ENCODE measurements at places on chromosomes 5 and 9. TPM values are rescaled to one million over a fixed set of nuclear protein-coding genes. Genes with fewer than 3 reads are reported as not detected.
A peak's percentile ranks its signal among the peaks of the same experiment; 100 is the strongest.

PIP5KL1 gene
- total RNA-seq: 2.1 TPM

- no peak for DNase-seq
These were observed 56.6 kb downstream of the WHRN start for GRCh38 chr9:114448706-114449105.

- DNase-seq: no peak
These were observed 74.1 kb downstream of the IPO11 start for GRCh38 chr5:62486672-62487071.

PCDHGA2 gene
- not detected for total RNA-seq

- peak; percentile 51 for DNase-seq
These were observed 5.5 kb upstream of the AQP3 start for GRCh38 chr9:33452828-33453271.

GRCh38 chr9:105252405-105252756, 7.9 kb downstream of the SLC44A1 start:
- no peak for DNase-seq

DNA sequence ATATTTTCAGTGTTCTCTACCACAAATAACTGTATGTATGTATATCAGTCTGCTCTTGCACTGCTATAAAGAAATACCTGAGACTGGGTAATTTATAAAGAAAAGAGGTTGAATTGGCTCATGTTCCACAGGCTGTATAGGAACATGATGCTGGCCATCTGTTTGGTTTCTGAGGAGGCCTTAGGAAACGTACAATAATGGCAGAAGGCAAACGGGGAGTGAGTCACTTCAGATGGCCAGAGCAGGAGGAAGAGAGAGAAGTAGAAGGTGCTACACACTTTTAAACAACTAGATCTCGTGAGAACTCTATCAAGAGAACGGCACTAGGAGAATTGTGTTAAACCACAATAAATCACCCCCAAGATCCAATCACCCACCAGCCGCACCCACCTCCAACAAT, 121.7 kb downstream of the ADAMTS6 start:
- no peak for DNase-seq

DNA sequence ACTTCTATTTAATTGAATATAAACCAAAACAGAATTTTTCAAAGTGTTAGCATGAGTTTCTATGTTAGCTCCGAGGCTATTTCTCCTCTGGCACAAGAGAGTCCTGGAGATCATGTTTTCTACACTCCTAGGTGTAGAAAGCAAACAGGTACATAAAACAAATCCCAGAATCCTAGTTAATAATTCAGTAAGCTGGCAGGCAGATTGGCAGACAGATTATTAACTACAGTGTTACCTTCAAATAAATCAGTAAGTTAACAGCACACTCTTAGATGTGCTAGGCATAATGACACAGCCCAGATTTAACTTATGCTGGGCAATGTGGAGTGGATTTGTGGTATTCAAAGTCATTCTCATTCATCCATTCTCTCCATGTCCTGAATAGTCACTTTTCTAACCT, 282.8 kb upstream of the RPS23 start:
- no peak for DNase-seq

Data from naive thymus-derived CD4-positive, alpha-beta T cell (primary cell).